Parietal lobe (tissue), 2 donors: ENCODE measurements at places on chromosomes 4 and X. TPM values are rescaled to one million over a fixed set of nuclear protein-coding genes. Genes with fewer than 3 reads are reported as not detected.

MGARP gene
- total RNA-seq, result 0.94 TPM

PRDM8 gene
- 34.1 TPM for total RNA-seq

NUDT11 gene
- total RNA-seq, result 65.1 TPM

CLGN gene
- total RNA-seq, result 5.0 TPM

SSX1 gene
- total RNA-seq, result not detected

VCX2 gene
- total RNA-seq, result not detected

USP46 gene
- total RNA-seq, result 76.7 TPM

MUC7 gene
- total RNA-seq, result not detected

SLC16A2 gene
- 24.7 TPM for total RNA-seq

F11 gene
- total RNA-seq, result not detected

C4orf50 gene
- 28.2 TPM for total RNA-seq

MXRA5 gene
- total RNA-seq, result 1.6 TPM

FRMPD4 gene
- 34.1 TPM for total RNA-seq

N4BP2 gene
- total RNA-seq, result 82.6 TPM

BMP15 gene
- total RNA-seq, result not detected

XAGE5 gene
- not detected for total RNA-seq

SYTL4 gene
- total RNA-seq, result 1.3 TPM

OTUD6A gene
- total RNA-seq, result not detected

RNF128 gene
- total RNA-seq, result 1.3 TPM

PDE5A gene
- total RNA-seq, result 11.9 TPM

TEX13D gene
- total RNA-seq, result not detected

CYTL1 gene
- total RNA-seq, result not detected

ZNF595 gene
- total RNA-seq, result 57.9 TPM

MAGIX gene
- total RNA-seq, result 2.8 TPM

ETDB gene
- total RNA-seq, result not detected

MAGEA8 gene
- total RNA-seq, result not detected

FBXO8 gene
- 25.0 TPM for total RNA-seq

CCSER1 gene
- total RNA-seq, result 336 TPM

RAB33A gene
- 29.1 TPM for total RNA-seq

ETDA gene
- not detected for total RNA-seq

OTC gene
- total RNA-seq, result not detected

MTNR1A gene
- 0.63 TPM for total RNA-seq

SSX4 gene
- total RNA-seq, result not detected

FANCB gene
- 11.6 TPM for total RNA-seq

YY2 gene
- 4.4 TPM for total RNA-seq

CFAP299 gene
- total RNA-seq, result 1.9 TPM

ALG13 gene
- total RNA-seq, result 73.9 TPM

BMPR1B gene
- total RNA-seq, result 8.5 TPM

NPNT gene
- total RNA-seq, result 43.8 TPM

P2RY4 gene
- total RNA-seq, result 0.63 TPM

SERTM2 gene
- total RNA-seq, result not detected

PCSK1N gene
- total RNA-seq, result 63.5 TPM
